ENCODE measurements at places on chromosomes 16 and 17.

GRCh38 chr17:31171701-31172100 is 76.9 kb downstream of the NF1 start:
- H3K27ac ChIP-seq: no peak overlapping the region
- no peaks in the 10 kb centered on the region for H3K4me1 ChIP-seq
- DNase-seq: no peak

GRCh38 chr17:4541328-4542002 is 13.7 kb downstream of the MYBBP1A start:
- peaks cover 74% of the 10 kb centered on the region for H3K36me3 ChIP-seq
- DNase-seq: no peak
- H3K27ac ChIP-seq: peak overlapping the region; percentile 35
- H3K27me3 ChIP-seq: no peaks in the 10 kb centered on the region

DNA sequence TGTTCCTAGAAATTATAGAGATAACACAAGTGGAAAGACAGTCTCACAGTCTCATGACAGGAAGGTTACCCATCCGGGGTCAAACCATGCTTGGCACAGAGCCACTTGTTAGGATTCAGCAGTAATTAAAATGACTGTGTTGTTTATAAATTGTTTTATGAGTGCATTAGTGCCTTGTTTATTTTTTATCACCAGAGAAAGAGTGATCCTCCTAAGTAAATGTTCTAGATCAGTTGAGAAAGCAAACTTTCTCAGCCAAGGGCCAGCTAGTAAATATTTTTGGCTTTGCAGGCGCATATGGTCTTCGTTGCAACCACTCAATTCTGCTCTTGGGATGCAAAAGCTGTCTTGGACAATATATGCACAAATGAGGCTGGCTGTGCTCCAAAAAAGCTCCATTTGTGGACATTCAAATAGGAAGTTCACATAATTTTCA is 253.9 kb upstream of the CACNG5 start:
- H3K4me3 ChIP-seq: no peak overlapping the region
- H3K27me3 ChIP-seq: no peaks in the 10 kb centered on the region
- no peaks in the 10 kb centered on the region for H3K36me3 ChIP-seq

DNA sequence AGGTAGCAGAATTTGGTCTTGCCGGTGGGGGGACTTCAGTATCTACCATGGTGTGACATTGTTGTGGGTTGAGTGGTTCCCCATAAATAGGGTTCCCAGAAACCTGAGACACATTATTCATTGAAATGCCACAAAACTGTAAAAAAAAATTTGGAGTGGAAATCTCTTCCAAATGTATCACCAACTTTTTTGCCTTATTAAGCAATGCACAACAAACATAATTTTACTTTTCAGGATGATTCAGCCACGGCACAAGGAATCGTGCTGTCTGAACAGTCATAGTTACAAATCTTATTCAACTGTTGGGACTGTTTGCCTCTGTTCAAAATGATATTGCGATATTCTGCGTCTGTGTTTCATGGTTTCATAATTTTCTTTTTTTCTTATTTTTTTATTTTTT is 181.2 kb downstream of the NTN1 start:
- no peak for DNase-seq
- no peaks in the 10 kb centered on the region for H3K36me3 ChIP-seq
- H3K27ac ChIP-seq: no peak overlapping the region
- no peak overlapping the region for H3K4me3 ChIP-seq

- no peak overlapping the region for H3K4me3 ChIP-seq
- no peaks in the 10 kb centered on the region for H3K36me3 ChIP-seq
- H3K27me3 ChIP-seq: no peaks in the 10 kb centered on the region
- DNase-seq: no peak
Observed at GRCh38 chr17:8739097-8739496, 5.5 kb downstream of the CCDC42 start.

GRCh38 chr16:24540602-24541210 is 1.3 kb downstream of the RBBP6 start:
- H3K36me3 ChIP-seq: no peaks in the 10 kb centered on the region
- DNase-seq: no peak
- H3K27ac ChIP-seq: peak overlapping the region; percentile 100
- no peaks in the 10 kb centered on the region for H3K27me3 ChIP-seq

DNA sequence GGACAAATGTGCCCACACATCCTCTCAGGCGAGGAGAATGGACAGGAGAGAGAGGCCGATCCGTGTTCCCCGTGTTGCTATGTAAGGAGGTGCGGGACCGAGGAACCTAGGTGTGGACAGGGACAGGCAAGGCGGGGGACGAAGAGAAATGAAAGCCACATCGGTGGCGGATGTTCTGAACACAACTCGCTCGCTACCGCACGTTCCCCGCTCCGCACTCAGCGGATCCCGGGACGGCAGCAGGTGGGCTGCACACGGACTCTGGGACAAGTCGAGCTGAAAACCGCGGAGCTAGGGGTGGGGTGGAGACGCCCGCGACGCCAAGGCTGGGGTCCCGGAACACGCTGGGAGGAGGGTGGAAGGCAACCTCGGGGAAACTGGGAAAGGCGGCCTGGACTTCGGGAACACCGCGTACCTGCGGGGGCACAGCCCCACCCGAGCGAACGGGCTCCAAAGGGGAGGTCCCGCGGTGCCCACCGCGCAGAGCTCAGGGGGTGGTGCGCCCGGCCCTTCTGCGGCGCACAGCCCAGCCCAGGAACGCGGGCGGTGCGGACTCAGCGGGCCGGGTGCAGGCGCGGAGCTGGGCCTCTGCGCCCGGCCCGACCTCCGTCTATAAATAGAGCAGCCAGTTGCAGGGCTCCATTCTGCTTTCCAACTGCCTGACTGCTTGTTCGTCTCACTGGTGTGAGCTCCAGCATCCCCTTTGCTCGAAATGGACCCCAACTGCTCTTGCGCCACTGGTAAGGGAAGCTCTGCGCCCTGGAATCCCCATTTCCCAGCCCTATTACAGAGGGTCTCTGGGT is at the start of gene MT1E:
MT1E (plus strand) TSS at position 642 of the 803 bp plus-strand sequence; CDS start at position 713, 71 bp downstream.
- no peaks in the 10 kb centered on the region for H3K27me3 ChIP-seq
- H3K4me1 ChIP-seq: no peaks in the 10 kb centered on the region
- H3K27ac ChIP-seq: peak within 1 kb of the TSS; percentile 96
- peak within 1 kb of the TSS; percentile 70 for H3K4me3 ChIP-seq

DNA sequence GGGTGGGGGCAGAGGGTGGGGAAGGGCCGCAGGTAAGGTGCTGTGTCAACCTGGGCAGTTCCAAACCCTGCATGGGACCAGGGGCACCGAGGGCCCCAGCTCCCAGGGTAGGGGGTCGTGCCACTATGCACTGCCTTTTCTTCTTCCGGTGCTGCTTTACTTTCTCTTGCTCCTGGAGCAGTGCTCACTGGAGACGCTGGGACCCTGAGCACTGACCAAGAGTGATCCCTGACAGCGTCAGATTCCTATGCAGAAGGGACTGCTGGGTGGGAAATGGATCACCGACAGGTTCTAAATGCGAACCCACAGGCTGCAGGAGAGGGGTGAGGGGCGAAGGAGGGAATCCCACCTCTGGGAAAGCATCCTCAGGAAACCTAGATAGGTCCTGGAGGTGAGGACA is 470.1 kb downstream of the SOX9 start:
- peak overlapping the region; percentile 3 for H3K4me3 ChIP-seq
- H3K36me3 ChIP-seq: no peaks in the 10 kb centered on the region
- no peak overlapping the region for H3K27ac ChIP-seq
- no peak for DNase-seq
- H3K27me3 ChIP-seq: peaks cover 9% of the 10 kb centered on the region

DNA sequence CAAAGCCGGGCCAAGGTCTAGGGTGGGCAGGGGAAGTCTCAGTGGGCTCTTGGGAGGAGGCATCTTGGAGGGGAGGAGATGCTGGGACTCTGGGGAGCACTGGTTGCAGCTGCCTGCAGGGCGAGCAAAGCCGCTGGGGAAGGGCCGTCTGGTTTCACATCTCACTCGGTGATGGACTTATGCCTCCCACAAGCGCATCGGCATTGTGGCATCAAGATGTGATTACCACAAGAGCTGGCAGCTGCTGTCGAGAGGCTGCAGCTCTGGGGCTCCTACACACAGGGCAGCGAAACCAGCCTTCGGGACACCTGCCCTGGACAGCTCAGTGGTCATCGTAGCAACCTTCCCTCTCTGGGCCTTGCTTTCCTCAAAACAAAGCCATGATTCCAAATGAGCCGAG is 3.1 kb upstream of the KCNJ12 start:
- H3K36me3 ChIP-seq: no peaks in the 10 kb centered on the region
- DNase-seq: no peak
- no peak overlapping the region for H3K27ac ChIP-seq
- H3K4me1 ChIP-seq: peaks cover 60% of the 10 kb centered on the region
- H3K4me3 ChIP-seq: no peak overlapping the region

GRCh38 chr16:77406680-77407079 is 28.2 kb downstream of the ADAMTS18 start:
- no peak overlapping the region for H3K27ac ChIP-seq
- DNase-seq: no peak
- H3K27me3 ChIP-seq: no peaks in the 10 kb centered on the region
- H3K4me1 ChIP-seq: peaks cover 5% of the 10 kb centered on the region
- no peaks in the 10 kb centered on the region for H3K36me3 ChIP-seq

DNA sequence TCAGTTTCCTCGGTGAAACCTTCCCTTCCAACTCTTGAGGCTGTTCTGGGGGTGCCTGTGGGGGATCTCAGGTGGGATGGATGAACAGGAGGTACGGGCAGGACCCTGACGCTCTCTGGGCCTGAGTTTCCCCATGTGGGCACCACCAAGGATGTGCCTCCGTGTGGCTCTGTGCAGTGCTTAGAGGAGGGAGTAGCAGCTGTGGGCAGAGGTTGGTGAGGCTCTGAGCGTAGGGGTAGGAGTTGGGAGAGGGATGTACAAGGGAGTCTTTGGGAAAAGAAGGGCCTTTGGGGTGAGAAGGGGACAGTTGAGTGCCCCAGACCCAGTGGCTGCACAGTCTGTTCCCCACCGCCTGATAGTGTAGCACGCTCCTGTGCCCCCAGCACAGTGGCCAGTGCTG is 59.1 kb downstream of the SNX20 start:
- DNase-seq: no peak
- no peak overlapping the region for H3K27ac ChIP-seq
- no peaks in the 10 kb centered on the region for H3K36me3 ChIP-seq
- no peaks in the 10 kb centered on the region for H3K27me3 ChIP-seq
- H3K4me1 ChIP-seq: no peaks in the 10 kb centered on the region

- no peak overlapping the region for H3K27ac ChIP-seq
- no peaks in the 10 kb centered on the region for H3K4me1 ChIP-seq
- no peaks in the 10 kb centered on the region for H3K36me3 ChIP-seq
- H3K27me3 ChIP-seq: no peaks in the 10 kb centered on the region
Observed at GRCh38 chr17:80577876-80578570, 33.4 kb downstream of the RPTOR start.

- H3K4me1 ChIP-seq: no peaks in the 10 kb centered on the region
- no peak for DNase-seq
- H3K27me3 ChIP-seq: no peaks in the 10 kb centered on the region
Observed at GRCh38 chr16:12435018-12435417, 368.7 kb downstream of the CPPED1 start.

DNA sequence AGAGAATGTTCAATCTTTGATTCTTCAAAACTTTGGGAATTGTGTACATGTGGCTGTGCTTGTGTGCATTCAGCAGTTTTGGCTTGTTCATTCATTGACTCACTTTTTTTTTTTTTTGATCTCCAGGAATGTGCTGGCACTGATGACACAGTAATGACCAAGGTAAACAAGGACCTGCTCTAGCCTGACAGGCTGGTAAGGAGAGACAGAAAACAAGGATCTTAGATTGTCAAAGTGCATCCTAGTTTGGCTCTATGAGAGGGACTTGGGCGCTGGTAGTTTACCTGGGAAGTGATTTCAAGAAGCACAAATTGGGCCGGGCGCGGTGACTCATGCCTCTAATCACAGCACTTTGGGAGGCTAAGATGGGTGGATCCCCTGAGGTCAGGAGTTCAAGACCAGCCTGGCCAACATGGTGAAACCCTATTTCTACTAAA is 233.1 kb upstream of the WSCD1 start:
- no peak overlapping the region for H3K27ac ChIP-seq
- H3K4me3 ChIP-seq: no peak overlapping the region
- no peaks in the 10 kb centered on the region for H3K27me3 ChIP-seq

- H3K36me3 ChIP-seq: no peaks in the 10 kb centered on the region
- no peak overlapping the region for H3K4me3 ChIP-seq
- no peaks in the 10 kb centered on the region for H3K4me1 ChIP-seq
- no peak overlapping the region for H3K27ac ChIP-seq
- H3K27me3 ChIP-seq: no peaks in the 10 kb centered on the region
Observed at GRCh38 chr17:52147431-52147830, 11.1 kb downstream of the CA10 start.

- H3K4me1 ChIP-seq: no peaks in the 10 kb centered on the region
- H3K36me3 ChIP-seq: no peaks in the 10 kb centered on the region
- no peak overlapping the region for H3K4me3 ChIP-seq
- H3K27me3 ChIP-seq: no peaks in the 10 kb centered on the region
- DNase-seq: no peak
- no peak overlapping the region for H3K27ac ChIP-seq
Observed at GRCh38 chr17:50322271-50322670, 23.7 kb upstream of the XYLT2 start.

- H3K4me3 ChIP-seq: no peak overlapping the region
- DNase-seq: no peak
- H3K27me3 ChIP-seq: no peaks in the 10 kb centered on the region
- no peaks in the 10 kb centered on the region for H3K36me3 ChIP-seq
- H3K27ac ChIP-seq: peak overlapping the region; percentile 38
Observed at GRCh38 chr17:64202683-64203344, 60.2 kb downstream of the TEX2 start.

DNA sequence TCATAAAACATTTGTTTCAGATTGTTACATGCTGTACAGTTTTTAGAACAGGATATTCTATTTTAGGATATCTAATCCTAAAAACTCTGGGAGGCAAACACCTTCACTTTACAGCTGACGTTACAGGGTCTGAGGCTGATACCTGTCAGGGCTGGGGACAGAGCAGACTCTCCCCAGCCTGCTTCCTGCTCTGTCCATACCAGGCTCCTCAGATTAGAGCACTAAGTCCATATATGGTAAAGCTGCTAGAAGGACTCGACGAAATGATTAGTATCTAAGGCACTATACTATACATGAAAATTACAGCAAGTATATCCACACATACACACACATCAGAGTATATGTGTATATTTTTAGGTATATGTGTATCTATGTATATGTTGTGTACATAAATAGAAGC is 125.2 kb downstream of the ZFHX3 start:
- no peak for DNase-seq
- H3K4me1 ChIP-seq: peaks cover 11% of the 10 kb centered on the region
- H3K27ac ChIP-seq: no peak overlapping the region
- no peaks in the 10 kb centered on the region for H3K27me3 ChIP-seq

GRCh38 chr17:66964930-66965800 is 658 bp downstream of the CACNG4 start:
- no peak for DNase-seq
- H3K27me3 ChIP-seq: peaks cover 25% of the 10 kb centered on the region
- no peaks in the 10 kb centered on the region for H3K36me3 ChIP-seq
- peaks cover 21% of the 10 kb centered on the region for H3K4me1 ChIP-seq
- H3K27ac ChIP-seq: no peak overlapping the region
- peak overlapping the region; percentile 23 for H3K4me3 ChIP-seq
